Activated T-helper 9 cell treated with anti-CD3 and anti-CD28 coated beads, Interleukin-2, amount 50 U/mL, for 16 hours (primary cell): ENCODE measurements at places on chromosomes 3 and 15.

DNA sequence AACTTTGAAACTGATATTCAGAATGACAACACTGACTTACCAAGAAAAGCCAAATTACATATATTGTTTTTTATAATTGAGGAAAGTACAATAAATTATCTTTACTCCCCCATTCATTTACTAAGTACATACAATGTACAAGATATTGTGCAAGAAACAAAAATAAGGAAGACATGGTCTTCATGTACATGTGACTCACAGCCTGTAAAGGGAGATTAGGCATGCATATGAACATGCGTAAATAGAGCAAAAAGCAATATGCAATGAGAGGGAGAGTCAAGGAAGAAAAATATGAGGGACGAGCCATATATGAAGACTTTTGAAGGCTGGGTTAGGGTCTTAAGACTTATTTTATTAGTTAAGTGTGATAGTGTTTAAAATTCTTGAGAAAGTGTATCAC lies 258.4 kb downstream of the GBE1 start:
- DNase-seq = no peak

- no peak for DNase-seq
Observed at GRCh38 chr3:30605706-30606300, 598 bp upstream of the TGFBR2 start.

GRCh38 chr15:58490888-58491473 lies 59.2 kb downstream of the LIPC start:
- no peak for DNase-seq

GRCh38 chr3:184361932-184362667 lies 590 bp downstream of the POLR2H start:
- no peak for DNase-seq

GRCh38 chr15:99476413-99477222 lies 89.2 kb upstream of the MEF2A start:
- no peak for DNase-seq

GRCh38 chr3:124884474-124885101 lies 2.6 kb downstream of the ITGB5 start:
- DNase-seq = no peak

GRCh38 chr3:197006860-197007259 lies 22.8 kb downstream of the MELTF start:
- no peak for DNase-seq

GRCh38 chr3:188516515-188516914 lies 362.6 kb downstream of the LPP start:
- DNase-seq = no peak

GRCh38 chr3:38140326-38141172 lies 2.1 kb downstream of the MYD88 start:
- DNase-seq = no peak

DNA sequence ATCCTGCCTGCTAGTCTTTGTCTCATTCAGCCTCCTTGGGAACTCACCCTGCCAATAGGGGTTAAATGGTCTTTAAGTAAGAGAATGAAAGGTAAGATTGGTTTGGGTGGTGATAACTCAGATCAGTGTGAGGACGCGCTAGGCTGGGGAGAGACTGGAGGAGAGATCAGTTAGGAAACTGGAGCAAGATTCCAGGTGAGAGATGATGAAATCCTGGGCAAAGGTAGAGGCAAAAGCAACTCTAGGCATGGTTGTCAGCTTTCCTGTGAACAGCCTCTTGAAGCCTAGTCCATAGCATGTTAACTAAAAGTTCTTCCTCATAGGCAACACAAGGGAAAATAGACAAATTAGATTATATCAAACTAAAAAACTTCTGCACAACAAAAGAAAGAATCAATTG lies 145.2 kb upstream of the ANKRD28 start:
- no peak for DNase-seq

DNA sequence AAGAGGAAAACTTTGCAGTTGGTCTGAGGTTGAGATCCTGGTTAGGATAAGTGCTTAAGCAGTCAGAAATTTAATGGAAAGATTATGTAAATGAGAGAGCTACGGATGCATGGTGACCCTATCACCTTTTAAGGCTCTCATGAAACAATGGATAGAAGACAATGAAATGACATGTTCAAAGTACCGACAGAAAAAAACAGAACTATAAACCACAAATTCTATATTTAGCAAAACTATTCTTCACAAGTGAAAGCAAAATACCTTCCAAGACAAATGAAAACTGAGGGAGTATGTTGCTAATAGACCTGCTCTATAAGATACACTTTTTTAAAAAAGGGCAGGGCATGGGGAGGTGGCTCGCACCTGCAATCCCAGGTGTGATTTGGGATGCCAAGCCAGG lies 32.2 kb downstream of the DNAAF4 start:
- no peak for DNase-seq

DNA sequence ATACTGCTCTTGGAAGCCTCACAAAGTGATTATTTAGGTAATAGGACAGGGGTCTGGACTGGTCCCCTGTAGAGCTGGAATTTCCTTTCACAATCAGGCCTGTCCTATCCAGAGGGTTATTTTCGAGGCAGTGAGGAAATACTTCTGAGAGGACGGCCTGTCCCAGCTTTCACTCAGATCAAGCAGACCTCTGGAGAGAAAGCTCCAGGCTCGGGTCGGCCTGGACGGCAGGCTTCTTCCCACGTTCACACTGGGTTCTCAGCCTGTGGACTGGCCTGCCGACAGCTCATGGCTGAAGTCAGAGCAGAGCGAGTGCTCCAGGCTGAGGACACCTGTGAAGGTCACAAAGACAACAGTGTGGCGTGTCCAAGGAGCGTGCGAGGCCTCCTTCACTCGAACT lies 405.3 kb downstream of the VPS13C start:
- DNase-seq = no peak

- no peak for DNase-seq
Observed at GRCh38 chr3:45487508-45487907, 99.1 kb downstream of the LARS2 start.

DNA sequence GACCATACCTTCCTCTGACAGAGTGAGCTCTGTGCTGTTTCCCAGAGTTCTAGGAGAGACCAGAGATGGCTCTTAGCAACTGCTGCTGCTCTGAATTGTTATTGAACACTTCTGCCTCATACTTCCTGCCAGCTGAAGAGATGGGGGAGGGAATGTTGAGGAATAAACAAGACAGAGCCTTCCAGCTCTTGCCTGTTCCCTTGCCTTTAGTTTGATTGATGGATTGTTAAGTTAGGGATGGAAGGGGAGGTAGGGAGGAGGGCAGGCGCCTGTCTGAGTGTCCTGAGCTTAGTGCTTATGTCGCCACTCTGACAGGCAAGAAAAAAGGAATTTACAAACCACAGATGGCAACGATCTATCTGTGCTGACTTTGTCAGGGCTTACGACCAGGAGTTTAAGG lies 42.8 kb downstream of the ZNF609 start:
- no peak for DNase-seq
